ENCODE measurements at places on chromosomes 4 and X.

GRCh38 chr4:47791965-47792364 is 45.9 kb downstream of the CORIN start:
- DNase-seq = no peak

- DNase-seq = no peak
These were observed 23.7 kb upstream of the EGFL6 start for GRCh38 chrX:13545726-13546125.

- peak; percentile 68 for DNase-seq
These were observed 219.8 kb downstream of the ZNF674 start for GRCh38 chrX:46325312-46325877.

DNA sequence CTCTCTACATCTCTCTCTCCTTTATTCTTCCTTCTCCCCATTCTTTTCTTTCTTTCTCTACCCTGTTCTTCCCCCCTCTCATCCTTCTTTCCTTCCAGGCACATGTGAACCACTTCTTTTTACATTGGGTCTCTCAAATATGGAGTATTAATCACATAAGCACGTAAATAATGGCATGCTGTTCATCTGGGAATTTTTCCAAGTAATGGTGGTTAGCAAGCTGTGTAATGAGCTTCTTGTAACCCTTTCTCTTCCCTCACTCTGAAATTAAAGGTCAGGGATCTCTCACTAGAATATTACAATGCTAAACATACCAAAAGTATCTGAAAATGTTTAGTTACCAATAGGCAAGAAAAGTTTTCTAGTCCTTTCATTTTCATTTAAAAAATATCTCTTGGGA is 239.9 kb upstream of the TEX13A start:
- DNase-seq = peak; percentile 67

DNA sequence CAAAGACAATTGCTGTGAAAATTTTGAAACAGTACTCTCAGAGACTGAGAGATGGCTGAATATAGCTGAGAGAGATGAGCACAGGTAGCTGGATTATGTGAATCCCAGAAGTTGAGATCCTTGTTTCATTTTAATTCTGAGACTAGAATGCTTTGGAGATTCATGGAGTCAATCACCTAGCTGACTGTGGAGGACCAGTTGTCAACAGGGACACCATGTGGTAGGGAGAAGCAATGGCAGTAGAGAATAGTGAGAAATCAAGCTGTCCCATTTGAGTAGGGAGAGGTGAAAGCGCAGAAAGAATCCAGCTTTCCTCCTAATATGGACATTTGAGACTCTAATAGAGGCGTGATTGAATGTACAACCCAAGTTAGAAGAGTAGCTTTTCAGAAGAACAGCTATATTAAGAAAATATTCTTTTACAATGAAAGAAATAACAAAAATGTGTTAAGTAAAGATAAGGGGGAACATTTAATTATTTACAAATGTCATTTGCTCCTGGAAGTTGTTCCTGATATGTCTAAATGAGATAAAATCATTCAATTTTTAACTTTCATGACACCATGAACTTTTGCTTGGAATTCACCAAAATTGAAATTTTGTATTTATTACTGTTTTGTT is 30.3 kb upstream of the GLRB start:
- peak; percentile 86 for DNase-seq
